ENCODE measurements at places on chromosomes 12 and 14.
A peak's percentile ranks its signal among the peaks of the same experiment; 100 is the strongest.

GRCh38 chr14:90345239-90345557 is 13.5 kb upstream of the NRDE2 start:
- DNase-seq: no peak

DNA sequence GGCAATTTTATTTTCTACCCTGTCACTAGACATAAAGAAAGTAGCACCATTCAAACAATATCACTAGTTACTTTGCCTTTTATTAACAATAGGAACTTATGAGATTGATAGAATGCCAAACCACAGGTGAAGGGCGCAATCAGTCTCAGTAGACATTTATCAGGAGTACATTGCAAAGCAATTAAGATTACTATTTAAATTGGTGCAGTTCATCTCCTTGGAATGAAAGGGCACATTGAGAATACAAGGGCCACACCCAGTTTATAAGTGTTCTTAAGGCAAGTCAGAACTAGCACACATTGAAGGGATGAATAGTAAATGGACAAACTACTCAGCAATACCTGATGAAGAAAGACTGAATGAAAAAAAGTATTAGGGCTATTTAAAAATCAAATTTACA is 601.4 kb downstream of the C12orf50 start:
- no peak for DNase-seq

DNA sequence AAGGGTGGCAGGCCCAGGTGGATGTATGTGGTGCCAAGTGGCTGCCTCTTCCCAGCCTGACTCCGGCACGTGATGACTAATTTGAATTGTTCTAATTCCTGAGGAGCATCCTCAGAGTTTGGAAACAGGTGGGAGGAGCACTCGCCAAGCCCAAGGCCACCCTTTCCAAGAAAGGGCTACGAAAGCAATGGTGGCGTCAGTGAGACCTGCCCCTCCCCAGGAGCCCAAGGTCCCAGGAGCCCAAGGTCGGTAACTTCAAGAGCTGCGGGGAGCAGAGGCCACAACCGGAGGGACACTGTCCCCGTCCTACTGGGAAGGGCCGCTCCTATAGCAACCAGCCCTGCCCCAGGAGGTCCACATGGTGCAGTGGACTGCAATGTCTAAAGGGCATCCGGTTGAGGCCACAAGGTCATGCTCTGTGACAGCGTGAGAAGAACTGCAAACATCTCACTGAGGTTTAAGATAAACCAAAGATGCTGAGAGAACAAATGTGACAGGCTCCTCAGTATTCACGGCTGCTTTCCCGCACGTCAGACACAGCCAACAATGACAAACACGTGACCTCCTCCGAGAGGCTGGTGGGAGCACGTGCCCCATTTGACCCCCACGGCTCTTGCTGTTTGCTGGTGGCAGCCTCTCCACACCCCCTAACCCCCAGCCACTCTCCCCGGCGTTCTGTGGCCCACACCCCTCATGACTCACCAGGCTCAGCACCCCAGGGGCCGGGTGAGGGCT is 79.6 kb downstream of the ITPK1 start:
- peak; percentile 28 for DNase-seq

GRCh38 chr12:107782067-107782466 is 7.6 kb downstream of the ASCL4 start:
- no peak for DNase-seq

GRCh38 chr12:95762123-95762785 is 28.3 kb downstream of the NTN4 start:
- DNase-seq: no peak

DNA sequence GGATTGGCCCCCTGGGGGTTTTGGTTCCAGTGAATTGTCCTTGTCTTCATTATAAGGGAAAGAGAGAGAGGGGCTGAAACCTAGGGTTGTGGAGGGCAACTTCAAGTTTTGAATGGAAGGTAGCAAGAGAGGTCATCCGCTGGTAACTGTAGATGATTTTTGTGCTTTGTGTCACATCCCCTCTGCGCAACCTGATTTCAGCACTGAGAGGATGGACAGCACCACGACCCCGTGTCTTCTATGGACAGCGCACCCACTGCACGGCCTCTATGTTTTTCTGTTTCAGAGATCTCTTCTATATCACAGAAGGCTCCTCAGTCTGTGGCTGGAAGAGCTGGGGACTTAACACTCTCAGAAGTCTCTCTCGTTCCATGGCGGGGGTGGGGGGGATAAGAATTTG is 127.0 kb upstream of the RPH3A start:
- peak; percentile 6 for DNase-seq

DNA sequence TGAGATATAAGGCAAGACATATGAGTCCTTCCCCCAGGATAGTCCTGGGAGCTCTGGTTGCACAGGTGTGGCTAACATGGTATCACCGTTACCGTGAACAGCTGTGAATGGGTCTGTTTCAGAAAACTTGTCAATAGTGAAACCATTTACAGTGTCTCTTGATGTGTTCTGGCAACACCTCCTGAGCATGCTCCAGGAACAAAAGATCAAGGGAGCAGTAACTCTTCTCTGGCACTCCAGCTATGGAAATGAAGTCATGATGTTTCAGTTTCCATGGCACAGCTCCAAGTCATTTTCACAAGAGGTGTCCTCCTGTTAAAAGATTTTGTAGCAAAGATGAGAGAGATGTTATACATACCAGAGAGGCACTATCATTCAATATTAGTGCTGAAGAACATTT is 253.7 kb downstream of the SNAPC1 start:
- DNase-seq: peak; percentile 77

GRCh38 chr14:23929136-23929535 is 24.4 kb upstream of the DHRS4 start:
- no peak for DNase-seq

GRCh38 chr14:48731260-48731659 is 854.9 kb downstream of the RPS29 start:
- DNase-seq: peak; percentile 17

DNA sequence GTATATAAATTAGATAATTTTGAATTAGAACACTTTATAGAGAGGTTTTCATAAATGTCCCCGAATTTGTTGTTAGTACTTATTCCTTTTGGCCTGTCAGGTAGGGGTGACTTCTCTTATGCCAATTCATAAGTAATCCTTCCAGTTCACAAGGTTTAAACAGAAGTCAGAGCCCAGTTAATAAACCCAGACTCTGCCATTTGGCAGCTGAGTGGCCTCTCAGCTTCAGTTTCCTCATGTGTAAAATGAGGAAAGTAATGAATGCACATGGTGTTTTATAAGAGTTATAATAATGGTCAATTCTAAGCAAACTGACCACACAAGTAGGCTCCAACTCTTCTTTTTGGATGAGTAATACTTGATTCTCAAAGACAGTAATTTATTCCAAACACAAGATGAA is 10.3 kb downstream of the MTERF2 start:
- no peak for DNase-seq

- no peak for DNase-seq
Observed at GRCh38 chr14:99347561-99347960, 75.6 kb upstream of the BCL11B start.

DNA sequence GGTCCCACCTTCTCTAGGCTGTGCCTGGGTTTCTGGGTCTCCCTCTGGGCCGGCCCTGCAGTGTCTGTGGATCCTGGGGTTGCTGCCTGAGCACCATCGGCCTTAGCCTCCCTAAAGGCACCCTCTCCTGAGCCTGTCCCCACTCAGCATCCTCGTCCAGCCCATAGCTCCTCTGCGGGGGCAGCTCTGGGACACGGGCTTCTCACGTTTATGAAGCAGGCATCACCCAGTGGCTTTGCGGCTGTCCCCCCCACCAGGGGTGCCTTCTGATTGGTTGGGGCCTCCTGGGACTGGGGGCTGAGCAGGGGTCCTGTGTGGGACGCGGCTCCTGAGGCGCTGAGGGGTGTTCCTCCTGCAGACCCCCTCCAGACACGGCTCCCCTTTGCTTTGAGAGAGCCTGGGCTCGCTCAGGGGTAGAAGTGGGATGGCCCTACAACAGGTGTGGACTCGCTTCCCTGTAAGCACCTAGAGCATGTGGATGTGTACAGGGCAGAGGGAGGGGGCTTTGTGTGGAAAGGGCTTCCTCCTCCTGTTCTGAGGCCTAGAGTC is 10.7 kb downstream of the ULK1 start:
- DNase-seq: no peak

GRCh38 chr14:103805708-103806107 is 41.7 kb downstream of the PPP1R13B start:
- DNase-seq: no peak

- DNase-seq: peak; percentile 68
Observed at GRCh38 chr12:128076188-128076587, 190.8 kb upstream of the TMEM132C start.

- DNase-seq: no peak
Observed at GRCh38 chr14:56088941-56089340, 29.3 kb upstream of the PELI2 start.

GRCh38 chr12:118714051-118714460 is 267.3 kb upstream of the SRRM4 start:
- no peak for DNase-seq

GRCh38 chr14:99378782-99379214 is 101.9 kb downstream of the SETD3 start:
- peak; percentile 68 for DNase-seq

DNA sequence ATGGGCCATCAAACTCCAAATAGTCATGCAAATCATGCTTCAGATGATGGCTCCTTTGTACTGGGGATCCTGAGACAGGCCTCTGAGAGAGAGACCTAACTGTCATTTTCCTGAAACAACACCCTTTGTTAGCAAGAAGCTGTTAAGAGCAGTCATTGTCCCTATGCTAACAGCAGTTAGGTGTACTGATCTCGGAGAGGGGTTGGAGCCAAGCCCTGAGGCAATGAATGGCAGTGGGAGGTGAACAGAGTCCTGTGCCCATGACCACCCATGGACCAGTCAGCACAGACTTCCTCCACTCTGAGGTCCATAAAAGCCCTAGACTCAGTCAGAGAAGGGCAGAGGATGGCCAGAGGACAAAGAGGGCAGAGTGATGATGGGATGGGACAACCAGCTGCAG is 747.6 kb upstream of the LRFN5 start:
- no peak for DNase-seq

DNA sequence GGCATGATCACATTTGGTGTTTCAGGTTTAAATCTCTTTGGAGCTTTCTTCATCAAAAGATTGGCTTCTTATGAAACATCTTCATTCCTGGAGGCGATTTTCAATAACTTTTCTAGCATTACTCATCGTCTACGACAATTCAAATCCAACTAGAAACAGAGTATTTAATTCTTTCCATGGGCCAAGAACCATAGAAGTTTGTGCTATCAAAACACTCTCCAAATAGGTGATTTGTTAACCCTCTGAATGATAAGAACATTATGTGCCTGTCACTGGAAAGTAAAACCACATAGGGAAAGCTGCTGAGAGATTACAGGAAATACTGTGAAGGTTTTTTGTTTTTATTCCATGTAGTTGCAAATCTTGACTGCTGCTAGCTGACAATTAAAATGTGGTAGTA is 6.9 kb upstream of the DCN start:
- DNase-seq: peak; percentile 88

DNA sequence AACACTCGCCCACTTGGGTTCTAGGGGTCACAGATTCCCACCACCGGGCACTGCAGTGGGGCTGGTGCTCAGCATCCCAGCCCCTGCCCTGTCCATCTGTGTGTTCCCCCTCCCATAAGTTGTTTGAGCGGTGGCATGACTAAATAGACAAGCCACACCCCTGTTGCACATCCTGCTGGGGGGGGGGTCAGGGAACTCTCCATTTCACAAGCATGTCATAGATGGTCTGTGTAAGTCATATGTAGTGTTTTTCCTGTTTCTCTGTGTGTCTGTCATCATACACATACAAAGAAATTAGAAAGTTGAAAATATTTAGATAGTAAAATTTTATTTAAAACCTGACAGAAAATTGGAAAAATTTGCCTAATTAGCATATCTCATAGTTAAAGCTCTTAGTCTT is 270.2 kb downstream of the IPO8 start:
- DNase-seq: no peak

DNA sequence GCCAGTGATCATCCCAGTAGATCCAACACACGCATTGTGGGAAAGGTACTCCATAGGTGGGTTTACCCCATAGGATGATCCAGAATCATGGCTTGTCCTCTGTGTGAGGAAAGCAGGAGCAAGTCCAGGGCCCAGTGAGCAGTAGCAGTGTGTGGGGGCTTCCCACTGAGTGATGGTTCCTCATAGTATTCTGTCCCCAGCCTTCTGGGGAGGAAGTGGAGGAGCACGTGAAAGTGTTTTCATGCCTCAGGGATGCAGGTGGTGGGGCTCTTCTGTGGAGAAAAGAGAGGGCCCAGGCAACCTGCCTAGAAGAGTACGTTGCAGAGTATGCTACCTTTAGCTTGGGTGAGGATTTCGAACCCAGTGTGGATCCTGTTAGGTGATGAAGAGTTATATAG is 56.5 kb downstream of the SUSD6 start:
- no peak for DNase-seq

DNA sequence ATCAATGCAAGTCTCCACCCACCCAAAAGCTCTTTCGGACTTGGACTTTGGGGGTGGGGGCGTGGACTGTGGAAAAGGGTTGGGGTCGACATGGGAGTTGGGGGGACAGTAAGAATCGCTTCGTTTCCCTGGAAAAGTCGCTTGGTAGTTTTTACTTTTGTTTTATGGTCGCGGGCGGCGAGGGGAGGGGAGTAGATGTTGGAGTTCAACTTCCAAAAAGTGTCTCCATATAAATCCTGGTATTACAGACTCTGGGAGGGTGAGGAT is 568 bp upstream of the BCL11B start:
- no peak for DNase-seq

DNA sequence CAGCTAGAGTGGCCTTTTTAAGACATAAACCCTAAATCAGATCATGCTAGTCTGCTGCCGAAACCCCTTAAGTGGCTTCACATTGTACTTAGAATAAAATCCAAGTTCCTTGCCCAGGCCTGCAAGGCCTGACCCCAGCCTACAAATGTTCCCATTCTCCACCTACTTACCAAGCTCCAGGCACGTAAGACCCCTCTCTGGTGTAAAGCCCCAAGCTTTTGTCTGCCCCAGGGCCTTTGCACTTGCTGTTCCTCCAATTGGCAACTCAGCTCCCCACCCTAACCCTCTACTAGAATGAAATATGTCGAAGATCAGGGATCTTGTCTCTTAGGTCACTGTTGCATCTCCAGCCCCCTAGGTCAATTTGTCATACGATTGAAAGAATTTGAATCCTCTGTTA is 27.1 kb upstream of the MED13L start:
- DNase-seq: no peak

- DNase-seq: no peak
Observed at GRCh38 chr14:44070046-44070445, 437.0 kb downstream of the FSCB start.

GRCh38 chr12:43776498-43776897 is 17.7 kb downstream of the IRAK4 start:
- no peak for DNase-seq
